ENCODE measurements at places on chromosomes 2 and 18.

DNA sequence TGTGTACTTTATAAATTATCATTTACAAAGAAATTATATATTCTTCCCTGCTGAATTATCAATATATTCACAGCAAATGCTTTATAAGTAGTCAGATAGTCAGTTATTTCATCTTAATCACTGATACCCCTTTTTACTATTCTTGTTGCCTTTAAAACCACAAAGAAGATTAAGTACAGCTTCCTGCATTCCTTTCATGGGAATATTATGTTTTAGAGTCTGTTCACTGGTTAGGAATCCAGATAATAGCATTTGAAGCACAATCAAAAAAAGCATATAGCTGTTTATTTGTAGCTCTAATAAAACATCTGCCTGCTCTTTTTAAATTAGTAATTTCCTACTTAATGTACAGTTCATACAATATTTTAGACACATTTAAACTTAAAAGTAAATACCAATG is 508.9 kb downstream of the FBXO15 start:
- DNase-seq = no peak

GRCh38 chr2:43838560-43839267 is at the start of the genes ABCG5 and ABCG8:
Gene ABCG5 (minus strand): TSS chr2:43838839. CDS start chr2:43838679, 160 bp downstream.
Gene ABCG8 (plus strand): TSS chr2:43838971. CDS start chr2:43839054, 83 bp downstream.
- no peak for DNase-seq

GRCh38 chr2:197210430-197210829 is 100.2 kb downstream of the ANKRD44 start:
- no peak for DNase-seq

DNA sequence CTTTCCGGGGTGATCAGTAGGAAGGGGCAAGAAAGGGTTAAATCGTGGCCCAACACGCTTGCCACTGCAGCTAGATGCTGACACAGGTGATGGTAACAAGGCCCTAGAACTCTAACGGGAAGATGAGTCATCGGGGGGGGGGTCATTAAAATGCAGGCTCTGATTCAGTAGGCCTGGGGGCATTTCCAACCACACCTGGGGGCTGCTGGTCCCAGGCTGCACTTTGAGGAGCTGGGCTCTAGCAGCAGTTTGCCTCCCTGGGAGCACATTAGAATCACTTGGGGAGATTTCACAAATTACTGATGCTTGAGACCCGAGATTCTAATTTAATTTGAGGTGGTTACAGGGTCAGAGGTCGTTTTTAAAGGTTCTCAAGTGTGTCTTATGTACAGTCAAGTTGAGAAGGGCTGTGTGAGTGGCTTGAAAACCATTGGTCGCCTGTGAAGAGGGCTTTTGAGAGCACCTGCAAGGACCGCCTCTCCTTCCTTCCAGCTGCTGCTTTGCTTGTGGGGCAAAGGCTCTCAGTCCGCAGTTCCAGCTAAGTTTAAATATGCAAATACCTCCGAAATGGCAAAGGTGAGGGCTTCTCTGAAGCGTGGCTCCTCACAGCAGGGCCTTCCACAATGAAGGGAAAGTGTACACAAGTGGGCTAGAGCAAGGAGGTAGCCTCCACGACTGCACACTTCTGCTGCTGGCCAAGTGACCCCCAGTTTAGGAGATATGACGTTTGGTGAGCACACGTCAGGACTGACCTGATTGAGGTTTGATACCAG is 128.0 kb upstream of the MSH6 start:
- no peak for DNase-seq

DNA sequence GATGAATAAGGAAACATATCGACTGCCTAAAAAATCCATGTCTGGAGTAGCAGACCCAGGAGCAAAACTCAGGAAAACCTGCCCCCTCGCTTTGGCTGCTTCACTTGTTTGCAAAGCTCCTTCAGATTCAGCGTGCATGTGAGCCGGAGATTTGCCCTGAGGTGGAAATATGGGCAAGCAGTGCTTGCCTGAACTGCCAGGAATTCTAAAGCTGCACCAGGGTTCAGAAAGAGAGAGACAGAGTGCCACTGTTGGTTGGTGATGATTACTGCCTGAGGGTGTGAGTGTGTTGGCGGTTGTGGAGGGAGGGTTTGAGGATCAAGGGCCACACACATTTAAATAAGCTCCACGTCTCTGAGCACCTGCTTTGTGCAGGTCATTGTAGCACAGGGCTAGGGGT is 139.6 kb upstream of the RGPD4 start:
- no peak for DNase-seq

DNA sequence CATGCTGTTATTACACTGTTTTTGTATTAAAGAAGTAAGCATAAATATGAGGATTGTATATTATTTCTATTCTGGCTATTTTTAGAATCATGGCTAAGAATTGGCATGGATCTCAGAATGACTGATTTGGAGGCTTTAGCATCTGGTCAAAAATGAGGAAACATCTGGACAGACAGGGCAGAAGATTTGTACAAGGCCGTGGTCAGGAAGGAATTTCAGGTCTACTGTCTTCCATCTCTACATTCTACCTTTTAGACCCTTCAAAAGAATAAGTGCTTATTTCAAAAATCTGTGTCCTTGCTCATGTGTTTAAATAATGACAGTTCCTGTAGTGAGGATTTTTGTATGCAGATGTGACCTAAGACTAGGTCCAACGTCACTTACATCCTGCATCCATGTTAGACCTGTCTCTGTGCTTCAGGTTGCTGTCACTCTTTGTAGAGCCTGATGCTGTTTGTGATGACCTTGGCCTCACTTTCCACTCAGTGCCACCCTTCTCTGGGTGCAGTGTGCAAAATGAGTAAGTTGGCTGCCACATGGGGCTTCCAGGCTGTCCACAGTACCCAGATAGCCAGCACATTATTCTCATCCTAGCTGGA is 54.7 kb upstream of the B3GNT2 start:
- no peak for DNase-seq

DNA sequence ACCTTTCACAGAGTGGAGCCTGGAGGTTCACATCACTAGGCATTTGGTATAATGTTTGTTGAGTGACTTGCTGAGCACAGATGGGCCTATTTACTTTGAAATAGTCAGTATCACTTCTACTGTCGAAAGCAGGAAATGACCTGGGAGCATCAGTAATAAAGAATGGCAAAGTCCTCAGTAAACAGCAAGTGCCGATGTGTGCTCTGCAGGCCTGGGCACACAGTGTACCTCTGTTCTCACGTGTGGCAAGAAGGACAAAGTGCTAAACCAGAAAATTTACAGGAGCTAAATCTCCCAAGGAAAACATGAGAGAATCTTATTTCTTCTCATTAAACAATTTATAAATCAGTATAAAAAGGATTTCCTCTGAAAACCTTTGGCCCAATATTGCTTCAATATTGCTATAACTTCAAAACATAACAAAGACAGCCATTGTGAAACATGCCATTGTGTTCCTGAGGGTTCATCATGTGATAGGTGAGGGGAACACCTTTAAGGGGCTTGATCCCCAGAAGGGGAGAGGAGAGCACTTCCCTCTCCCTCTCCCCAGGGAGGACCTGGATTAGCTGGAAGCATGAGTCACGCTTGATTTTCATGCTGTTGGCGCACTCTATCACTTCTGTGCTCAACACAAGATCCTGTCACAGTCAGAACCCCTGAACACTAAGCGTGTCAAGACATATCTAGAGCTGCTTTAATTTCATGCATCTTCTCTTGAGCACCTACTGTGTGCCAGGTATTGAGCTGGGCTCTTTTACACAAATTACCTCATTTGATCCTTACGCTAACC is 131.5 kb upstream of the SMAD2 start:
- DNase-seq = no peak

DNA sequence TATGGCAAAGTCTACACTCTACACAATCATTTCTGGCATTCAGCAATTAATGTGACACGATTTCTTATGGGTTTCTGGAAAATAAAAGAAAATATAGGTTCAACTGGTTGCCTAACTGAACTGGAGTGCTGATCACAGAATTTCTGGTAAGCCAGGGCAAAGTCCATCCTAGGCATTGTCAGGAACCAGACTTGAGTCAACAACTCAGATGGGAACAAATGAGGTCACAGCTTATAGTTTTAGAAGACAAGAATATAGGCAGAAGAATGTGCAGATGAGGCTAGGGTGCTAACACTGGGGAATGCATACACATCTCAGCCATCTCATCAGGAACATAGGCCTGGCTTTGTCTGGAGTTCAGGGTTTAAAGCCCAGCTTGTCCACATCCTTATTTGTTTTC is 317.2 kb upstream of the ID2 start:
- DNase-seq = no peak

GRCh38 chr2:51990684-51991083 is 958.8 kb upstream of the NRXN1 start:
- no peak for DNase-seq

- no peak for DNase-seq
Observed at GRCh38 chr2:149044500-149044899, 6.0 kb downstream of the LYPD6B start.

Data from 8988T (cell line).